ENCODE measurements at places on chromosomes 2 and 18.
A peak's percentile ranks its signal among the peaks of the same experiment; 100 is the strongest.

DNA sequence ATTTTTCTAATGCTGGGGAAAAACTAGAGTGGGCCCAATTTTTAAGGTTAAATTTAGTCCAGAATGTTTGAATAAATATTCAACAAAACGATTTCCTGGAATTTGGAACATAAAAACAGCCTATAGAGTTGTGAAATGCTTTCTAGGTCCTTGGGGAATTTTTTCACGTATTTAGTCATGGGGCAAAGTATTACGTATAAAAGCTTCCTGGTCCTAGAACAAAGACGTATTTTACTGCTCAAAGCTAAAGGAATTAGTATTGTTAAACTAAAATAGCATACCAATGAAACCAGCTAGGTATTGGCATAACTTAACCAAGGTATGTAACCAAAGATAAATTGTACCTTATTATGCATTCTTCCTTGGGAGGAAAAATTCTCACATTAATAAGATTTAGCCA, 1.6 kb downstream of the SESTD1 start:
- DNase-seq, result peak; percentile 12

GRCh38 chr18:36017232-36017631, 44.8 kb downstream of the RMP24 start:
- no peak for DNase-seq

- no peak for DNase-seq
Measured at GRCh38 chr18:60873708-60874107, 459.5 kb upstream of the CDH20 start.

- DNase-seq, result no peak
Measured at GRCh38 chr2:219274361-219274921, 4.7 kb upstream of the DNAJB2 start.

DNA sequence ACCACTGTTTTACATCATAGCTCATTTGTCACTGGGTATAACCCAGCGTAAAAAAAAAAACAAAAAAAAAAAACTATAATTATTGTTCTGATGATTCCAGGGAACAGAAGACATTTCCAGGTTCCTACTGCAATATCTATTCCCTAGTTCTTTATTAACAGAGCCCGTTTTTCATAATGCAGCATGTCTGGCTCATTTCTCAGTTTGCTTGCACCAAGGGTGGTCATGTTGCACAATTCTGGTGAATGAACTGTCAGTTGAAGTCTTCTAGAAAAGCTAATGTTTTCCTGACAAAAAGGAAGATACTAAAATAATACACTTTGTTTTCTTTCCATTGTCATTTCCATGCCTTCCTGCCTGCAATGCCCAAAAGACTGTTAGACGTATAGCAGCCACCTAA, 180.1 kb downstream of the RDH14 start:
- DNase-seq, result peak; percentile 31

DNA sequence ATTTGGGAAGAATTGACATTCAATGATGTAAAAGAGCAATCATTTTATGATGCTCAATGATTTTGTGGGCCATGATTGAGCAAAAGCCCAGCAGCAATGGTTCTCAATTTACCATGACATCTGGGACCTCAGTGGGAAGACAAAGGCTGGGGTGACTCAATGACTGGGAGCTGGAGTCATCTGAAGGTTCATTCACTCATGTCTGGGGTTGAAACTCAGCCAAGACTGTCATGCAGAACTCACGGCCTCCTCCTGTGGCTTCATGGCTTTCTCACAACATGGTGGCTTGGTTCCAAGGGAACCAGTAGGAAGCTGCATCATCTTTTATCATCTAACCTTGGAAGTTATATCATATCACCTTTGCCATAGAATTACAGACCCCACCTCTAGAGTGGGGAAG, 45.1 kb upstream of the CD226 start:
- no peak for DNase-seq

DNA sequence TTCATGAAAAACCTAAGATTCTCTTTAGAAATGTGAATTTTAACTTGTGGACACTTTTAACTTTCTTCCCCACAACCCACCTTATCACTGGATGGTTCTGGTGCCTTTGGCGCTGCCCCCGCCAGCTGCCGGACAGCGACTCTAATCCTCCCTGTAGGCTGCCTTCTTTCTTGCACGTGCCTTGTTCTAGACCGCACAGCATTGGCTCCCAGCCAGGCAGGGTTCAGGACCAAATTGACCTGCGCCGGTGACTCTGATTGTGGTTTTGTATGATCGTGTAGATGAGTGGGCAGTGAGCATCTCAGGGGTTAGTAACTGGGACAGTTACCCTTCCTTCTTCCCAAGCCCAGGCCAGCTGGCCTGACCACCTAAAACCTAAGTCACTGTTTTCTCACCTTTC, 106.8 kb downstream of the ASAP2 start:
- no peak for DNase-seq

DNA sequence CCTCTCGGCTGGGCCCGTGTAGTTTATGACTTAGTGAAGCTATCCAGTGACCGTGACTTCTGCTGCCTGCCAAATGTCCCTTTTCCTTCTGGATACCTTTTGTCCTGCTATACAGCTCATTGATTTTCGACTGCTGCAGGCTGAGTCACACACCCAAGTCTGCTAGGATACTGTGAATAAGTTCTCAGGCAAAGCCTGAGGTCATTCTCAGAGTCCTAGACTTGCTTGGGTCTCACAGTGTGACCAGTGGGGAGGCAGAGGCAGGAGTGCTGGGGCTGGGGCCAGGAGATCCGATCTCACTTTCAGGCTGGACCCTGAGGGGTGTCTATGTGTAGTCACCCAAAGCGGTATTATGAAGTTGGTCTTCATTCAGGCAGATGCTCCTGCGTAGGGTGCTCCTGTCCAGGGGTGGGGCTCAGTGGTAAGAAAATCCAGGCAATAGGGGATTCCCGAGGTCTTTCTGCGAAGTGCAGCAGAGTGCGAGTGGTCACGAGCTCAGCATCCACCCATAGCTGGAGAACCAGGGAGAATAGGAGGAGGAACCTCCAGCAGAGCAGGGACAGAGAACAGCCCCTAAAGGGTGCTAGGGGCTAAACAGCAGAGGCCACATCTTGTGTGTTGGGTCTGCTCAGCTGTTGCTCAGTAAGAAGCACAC, 268.6 kb upstream of the NCKAP5 start:
- DNase-seq, result no peak

GRCh38 chr18:74514860-74515495, 18.8 kb downstream of the CNDP2 start:
- DNase-seq, result no peak

DNA sequence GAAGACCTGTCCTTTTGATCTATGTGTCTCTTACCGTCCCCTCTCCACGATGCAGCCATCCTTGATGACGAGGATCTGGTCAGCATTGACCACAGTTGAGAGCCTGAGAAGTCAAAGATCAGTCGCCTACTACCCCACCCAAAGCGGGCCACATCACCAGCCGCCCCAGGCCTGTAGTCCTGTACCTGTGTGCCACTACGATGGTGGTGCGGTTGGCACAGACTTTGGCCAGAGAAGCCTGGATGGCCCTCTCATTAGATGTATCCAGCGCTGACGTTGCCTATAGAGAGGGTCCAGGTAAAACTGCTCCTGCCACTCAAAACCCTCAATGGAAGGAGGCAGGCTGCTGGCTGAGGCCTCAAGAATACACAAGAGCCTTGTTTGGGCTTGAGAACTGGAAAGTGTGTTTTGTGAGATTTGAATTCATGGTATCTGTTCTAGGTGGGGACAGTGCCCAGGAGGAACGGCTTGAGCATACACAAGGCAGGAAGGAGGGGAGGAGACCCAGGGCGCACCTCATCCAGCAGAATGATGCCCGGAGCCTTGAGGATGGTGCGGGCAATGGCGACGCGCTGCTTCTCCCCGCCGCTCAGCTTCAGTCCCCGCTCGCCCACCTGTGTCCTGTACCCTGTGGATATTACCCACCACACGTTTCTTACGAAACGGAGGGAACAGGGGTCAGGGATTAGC, 3.8 kb downstream of the ZFAND2B start:
- no peak for DNase-seq

DNA sequence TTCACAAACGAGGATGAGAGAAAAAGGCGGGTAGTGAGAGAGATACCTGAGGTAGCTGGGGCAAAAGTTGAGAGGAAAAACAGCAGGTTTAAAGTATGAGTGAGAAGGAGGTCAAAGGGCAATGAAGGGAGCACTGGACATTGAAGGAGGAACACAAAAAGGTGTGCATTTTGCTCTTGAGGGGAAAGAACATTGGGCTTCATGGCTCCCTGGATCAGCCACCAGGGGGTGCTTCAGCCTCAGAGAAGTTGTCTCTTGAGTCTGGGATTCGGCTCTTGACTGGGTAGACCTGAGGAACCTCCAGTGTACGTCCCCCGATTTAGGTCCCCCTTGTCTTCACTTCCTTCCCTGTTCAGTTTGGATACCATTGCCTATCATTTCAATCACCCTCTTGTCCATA, 128.5 kb downstream of the RAPGEF4 start:
- peak; percentile 74 for DNase-seq

GRCh38 chr18:6561862-6562291, 147.2 kb upstream of the L3MBTL4 start:
- no peak for DNase-seq

GRCh38 chr2:181398000-181398399, 59.2 kb upstream of the ITGA4 start:
- no peak for DNase-seq

DNA sequence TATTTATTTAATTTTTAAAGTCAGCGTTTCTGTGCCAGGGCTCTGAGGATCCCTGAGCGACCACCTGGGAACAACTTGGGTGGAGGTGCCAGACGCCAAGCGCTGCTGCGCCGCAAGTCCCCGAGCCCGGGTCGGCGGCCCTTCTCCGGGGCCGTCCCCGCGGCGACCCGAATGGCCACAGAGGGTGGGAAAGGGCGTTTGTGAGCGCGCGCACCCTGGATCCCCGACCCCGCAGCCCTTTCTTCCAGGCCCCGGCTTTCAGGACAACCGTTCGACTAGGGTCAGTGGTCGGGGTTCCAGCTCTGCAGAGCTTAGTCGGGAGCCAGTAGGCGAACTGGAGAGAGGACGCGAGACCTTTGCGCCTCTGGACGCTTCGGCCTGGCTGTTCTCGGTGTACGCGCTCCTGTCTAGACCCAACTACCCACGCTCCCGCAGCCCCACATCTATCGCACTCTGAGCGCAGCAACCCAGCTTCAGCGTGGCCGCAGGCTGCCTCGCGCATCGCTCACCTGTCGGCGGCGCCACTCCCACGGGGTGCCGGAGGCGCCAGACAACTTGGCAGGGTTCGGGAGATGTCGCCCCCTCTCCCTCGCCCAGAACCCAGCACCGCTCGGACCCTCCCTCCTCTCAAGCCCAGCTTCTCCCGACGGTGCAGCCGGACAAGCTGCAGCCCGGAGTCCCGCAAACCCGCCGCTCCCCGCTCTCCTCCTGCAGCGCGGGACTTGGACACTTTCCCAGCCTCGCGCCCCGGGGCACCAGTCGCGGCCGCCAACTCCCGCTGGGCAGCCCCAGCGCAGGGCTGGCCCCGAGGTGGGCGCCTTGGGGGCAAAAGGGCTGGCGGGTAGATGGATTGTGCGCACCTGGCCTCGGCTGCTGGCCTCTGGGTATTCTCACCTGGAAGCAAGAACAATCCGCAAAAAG, 758 bp downstream of the LYPD1 start:
- DNase-seq, result no peak

DNA sequence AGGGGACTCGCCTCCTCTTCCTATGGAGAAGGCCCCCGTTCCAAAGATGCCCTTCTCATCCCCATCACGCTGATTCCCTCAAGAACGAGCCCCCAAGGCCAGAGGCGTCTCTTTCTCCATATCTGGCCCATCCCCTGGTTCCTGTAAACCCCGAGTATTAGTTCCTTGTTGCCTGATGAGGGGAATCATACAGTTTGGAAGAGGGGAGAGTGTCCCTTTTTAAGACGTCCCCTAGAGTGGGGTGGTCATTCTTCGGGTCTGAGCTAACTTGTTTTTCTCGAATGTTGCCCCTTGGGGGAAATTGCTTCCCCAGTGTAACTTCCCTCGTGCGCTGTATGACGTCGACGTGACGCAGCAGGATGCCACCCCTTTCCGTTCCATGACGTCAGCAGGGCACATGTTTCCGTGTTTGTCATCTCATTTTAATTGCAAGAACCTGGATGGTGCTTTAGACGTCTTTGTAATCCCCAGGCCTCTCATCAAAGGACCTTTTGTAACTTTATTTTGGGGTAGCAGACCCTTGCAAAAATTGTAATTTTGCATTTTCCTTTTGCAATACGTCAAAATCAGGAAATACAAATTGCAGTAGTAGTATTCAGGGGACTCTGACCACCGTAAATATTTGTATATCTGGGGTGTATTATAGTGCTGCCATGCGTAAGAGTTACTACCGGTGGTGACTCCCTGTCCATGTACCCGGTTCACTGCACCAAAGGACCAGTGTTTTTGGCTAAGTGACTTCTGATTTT, 569 bp downstream of the BABAM2 start:
- DNase-seq, result peak; percentile 84

DNA sequence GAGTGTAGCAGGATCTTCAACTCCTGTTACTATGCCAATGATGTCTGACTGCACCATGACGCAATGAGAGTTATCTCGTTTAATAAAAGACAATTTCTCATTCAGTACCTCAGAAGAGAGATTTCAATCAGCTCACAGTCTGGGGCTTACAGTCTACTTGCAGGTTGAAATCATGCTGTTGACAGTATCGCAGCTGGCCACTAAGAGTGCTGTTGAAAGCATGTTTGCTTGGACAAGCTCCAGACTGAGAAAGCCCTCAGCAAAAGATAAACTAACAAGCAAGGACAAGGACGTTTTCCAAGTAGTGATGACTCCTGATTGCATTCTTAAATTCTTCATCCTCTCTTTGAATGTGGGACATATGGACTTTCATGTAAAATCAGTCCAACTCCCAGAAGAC, 145.2 kb upstream of the SYT4 start:
- DNase-seq, result no peak

GRCh38 chr2:33108483-33109443, 162.0 kb downstream of the LTBP1 start:
- no peak for DNase-seq

- DNase-seq, result no peak
Measured at GRCh38 chr2:73203055-73203681, 794 bp downstream of the NOTO start.

DNA sequence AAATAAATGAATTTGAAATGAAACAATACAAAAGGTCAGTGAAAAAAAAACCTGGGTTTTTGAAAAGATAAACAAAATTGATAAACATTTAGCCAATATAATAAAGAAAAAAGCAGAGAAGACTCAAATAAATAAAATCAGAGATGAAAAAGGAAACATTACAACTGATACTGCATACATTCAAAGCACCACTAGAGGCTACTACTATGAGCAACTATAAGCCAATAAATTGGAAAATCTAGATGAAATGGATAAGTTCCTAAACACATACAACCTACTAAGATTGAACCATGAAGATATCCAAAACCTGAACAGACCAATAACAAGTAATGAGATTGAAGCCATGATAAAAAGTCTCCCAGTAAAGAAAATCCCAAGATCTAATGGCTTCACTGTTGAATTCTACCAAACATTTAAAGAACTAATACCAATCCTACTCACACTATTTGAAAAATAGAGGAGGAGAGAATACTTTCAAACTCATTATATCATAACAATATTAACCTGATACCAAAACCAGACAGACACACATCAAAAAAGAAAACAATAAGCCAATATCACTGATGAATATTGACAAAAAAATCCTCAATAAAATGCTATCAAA, 80.8 kb upstream of the CERS6 start:
- DNase-seq, result no peak
